ENCODE measurements at places on chromosomes 5 and 9.

DNA sequence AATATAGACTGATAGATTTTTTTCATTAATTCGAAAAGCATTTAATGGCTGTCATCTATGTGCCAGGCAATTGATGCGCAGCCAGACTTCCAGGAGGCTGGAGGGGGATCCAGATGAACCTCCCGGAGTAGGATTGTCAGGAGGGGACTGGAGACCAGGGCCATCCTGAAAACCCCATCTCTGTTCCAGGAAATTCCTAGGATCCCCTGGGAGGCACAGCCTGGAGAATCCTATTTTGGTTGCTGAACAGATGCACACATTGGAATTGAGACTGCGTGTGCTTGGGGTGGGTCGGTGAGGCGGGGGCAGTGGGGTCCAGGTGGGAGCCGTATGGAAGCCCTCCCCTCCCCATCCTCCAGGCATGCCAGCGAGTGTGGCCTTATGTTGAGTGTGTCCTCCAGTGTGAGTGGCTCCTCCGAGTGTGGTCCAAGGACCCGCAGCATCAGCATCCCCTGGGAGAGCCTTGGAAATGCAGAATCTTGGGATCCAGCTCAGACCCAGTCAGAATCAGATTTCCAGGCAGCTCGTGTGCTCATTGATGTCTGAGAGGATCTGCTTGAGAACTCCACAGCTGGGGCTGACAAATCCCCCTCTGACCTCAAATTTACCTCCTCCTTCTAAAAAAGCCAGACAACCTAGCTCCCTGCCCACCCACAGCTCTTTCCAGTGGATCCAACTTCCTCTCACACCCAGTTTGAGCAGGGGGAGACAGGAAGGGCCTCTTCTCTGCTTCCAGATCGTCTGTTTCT is 38.7 kb downstream of the ROPN1L start:
- DNase-seq: no peak

- DNase-seq: no peak
These were observed 2.6 kb upstream of the GAPVD1 start for GRCh38 chr9:125258832-125259534.

- DNase-seq: no peak
These were observed 677.3 kb downstream of the PRELID2 start for GRCh38 chr5:145157841-145158240.

- DNase-seq: peak; percentile 98
These were observed 12.5 kb upstream of the CTSL start for GRCh38 chr9:87713278-87713987.

DNA sequence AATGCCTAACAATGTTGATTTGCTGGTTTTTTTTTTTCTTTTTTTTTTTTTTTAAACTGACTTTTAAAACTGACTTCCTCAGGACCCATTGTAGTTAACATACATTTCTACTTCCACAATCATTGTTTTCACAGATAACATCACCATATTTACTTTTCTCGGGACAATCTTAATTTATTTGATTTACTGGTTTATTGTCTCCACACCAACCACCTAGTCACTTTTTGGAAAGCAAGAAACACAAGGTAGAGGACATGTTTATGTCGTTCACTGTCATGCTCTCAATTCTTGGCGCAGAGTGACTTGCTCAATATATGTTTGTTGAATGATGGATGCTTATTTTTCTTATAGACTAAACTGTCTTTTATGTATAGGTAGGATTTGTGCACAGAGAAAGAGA is 2280.7 kb downstream of the MAT2B start:
- DNase-seq: no peak

- peak; percentile 86 for DNase-seq
These were observed 337.3 kb upstream of the RFX3 start for GRCh38 chr9:3863111-3863528.

DNA sequence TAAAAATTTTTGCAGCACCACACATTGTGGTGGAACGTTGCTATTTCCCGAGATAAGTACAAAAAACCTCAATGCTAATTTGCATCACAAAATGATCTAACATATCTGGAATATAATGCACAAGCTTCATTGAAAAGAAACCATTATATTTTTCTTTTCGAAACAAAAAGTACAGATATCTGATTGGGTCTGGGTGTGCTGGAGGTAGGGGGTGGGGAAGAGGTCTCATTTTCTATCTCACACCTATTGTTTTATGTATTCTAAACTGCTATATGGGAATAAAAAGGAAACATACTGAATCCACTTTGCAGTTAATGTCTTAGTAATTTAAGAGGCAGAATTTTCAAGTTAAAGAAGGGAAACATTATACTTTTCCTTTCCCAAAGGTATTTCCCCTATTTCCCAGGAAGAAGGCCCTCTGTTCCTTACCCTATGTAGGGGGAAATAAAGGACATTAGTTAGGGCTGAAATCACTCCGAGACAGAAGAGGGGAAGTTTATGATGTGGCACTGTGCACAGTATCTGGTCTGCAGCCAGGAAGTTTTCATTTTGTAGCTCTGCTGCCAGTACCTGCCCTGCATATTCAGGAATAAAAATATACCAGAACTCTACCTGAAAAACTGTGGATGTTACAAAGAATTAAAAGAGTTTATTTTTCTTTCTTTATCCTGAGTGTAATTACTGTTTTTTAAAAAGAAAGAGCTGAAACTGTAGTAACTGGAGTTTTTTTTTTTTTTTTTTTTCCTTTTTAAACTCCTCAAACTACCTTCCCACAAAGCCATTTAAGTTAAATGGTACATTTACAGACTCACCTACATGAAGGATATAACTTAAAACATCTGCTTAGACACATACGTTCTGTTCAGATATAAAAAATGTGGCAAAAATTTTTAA is 7.4 kb downstream of the MEF2C start:
- no peak for DNase-seq

DNA sequence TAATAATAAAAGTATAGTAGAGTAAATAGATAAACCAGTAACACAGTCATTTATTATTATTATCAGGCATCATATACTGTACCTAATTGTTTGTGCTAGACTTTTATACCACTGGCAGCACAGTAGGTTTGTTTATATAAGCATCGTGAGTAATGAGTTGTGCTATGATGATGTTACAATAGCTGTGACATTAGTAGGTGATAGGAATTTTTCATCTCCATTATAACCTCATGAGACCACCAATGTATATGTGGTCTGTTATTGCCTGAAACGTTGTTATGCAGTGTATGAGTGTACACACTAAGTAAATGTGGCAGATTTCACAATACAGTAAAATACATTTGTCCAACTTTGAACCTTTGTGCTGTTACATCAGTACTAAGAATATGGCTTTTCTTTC is 72.7 kb upstream of the SPATA31D4 start:
- DNase-seq: no peak

GRCh38 chr5:139648205-139649081 is at the start of gene CXXC5:
TSS of gene CXXC5 (plus strand) at chr5:139648349. CDS start at chr5:139680524, 32,175 bp downstream.
- DNase-seq: no peak

- no peak for DNase-seq
These were observed 428.3 kb downstream of the GADD45G start for GRCh38 chr9:90033028-90033650.

DNA sequence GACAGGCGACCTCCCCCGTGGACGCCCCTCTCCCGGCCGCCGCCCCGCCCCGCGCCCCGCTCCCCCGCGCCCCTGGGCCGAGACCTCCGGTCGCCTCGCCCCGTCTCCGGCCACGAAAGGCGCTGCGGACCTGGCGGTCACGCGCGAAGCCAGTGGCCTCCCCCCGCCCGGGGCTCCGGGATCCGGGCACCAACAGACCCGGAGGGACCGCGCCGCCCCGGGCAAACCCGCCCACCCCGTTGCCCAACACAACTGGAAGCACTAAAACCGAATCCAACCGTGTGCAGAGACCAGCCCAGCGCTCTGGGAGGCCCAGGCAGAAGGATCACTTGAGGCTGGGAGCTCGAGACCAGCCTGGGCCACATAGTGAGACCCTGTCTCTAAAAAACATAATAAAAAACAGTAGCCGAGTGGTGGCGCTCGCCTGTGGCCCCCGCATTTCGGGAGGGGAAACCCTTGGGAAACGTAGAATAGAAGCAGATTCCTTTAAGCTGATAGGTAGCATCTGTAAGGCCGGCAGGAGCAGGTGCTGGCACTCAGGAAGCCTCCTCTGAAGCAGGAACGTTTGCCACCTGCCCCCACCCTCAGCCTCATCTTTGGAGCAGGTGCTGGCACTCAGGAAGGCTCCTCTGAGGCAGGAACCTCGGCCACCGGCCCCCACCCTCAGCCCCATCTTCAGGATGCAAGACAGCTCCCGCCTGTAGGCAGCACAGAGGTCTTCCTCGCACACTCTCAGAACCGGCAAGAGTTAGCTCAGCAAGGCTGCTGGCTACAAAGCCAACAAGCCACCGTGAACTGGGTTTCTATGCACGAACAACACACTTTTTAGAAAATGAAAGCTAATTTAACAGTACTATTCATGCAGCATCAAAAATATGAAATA is 4.6 kb upstream of the SLC9A3 start:
- no peak for DNase-seq

- no peak for DNase-seq
These were observed 2.8 kb downstream of the GM2A start for GRCh38 chr5:151255621-151256286.

DNA sequence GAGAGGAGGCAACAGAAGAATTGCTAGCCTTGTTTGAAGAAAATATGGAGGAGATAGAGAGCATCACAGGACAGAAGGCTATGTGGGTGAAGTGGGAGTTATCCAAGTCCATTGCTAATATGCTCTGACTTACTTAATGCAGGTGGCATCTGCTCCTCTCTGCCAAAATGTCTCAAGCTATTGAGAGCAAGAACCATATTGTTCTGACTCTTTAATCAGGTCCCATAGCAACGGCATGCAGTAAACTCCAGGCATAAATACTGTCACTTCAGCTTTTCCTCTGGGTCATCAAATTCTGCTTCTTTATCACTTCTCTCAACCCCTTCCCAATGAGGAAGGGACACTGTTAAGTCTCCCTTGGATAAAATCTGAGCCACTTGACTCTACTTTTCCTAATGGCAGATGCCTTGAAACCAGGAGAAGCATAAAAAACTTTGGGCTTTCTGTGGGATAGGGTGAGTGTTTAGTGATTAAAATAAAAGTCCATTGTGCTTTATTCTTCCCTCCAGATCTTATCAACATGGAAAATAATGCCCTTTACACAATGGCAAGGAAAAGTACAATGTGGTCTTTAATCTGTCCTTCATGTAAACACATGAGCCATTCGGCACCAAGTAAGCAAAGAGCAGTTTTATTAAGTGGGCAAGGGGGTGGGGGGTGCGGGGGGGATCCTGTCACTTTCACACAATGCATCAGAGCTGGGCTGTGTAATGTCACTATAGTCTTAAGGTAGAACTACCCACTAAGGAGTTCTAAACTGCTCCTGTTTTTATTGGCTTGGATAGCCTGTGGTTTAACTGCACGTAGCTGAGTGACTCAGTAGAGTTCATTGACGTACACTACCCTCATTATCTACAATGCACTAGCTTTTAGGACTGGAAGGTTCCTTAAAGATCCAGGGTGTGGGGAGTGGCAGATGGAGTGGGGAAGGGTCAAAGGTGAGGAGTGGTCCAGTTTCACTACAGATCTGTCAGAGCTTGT is 71.0 kb upstream of the TARS1 start:
- peak; percentile 70 for DNase-seq

GRCh38 chr5:140106101-140106500 is 7.8 kb upstream of the PURA start:
- no peak for DNase-seq

GRCh38 chr5:166340039-166340438 is 1951.4 kb upstream of the WWC1 start:
- no peak for DNase-seq

GRCh38 chr5:160843240-160843639 is 8.8 kb downstream of the ATP10B start:
- no peak for DNase-seq

DNA sequence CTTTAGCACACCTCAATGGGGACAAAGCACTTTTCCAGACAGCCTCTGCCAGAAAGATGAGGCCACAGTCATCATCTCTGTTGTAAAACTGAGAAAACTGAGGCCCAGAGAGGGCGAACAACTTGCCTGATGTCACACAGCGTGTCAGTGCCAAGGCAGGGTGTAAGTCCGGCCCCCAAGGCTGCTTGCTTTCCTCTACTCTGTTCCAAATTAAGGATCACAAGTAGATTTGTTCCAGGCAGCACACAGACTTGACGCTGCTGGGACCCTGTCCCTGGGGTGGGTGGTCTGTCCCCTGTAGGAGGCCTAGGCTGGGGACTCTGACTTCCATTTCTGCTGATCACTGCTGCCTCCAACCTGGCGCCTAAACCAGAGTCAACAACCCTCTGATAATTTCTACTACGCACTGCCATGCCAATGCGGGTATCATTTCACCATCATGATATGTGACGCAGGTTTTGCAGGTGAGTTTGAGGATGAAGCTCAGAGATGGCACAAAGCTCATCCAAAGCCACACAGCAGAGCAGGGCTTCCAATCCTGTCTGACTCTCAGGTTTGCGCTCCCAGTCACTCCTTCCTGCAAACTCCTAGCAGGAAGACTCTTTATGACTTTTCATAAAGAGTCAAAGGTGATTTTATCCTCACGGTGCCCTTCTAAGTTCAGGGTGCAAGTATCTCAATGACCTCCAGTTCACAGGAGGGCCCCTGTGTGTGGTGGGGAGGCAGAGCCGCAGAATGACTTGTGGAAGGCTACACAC is 13.5 kb upstream of the RALGDS start:
- DNase-seq: no peak

DNA sequence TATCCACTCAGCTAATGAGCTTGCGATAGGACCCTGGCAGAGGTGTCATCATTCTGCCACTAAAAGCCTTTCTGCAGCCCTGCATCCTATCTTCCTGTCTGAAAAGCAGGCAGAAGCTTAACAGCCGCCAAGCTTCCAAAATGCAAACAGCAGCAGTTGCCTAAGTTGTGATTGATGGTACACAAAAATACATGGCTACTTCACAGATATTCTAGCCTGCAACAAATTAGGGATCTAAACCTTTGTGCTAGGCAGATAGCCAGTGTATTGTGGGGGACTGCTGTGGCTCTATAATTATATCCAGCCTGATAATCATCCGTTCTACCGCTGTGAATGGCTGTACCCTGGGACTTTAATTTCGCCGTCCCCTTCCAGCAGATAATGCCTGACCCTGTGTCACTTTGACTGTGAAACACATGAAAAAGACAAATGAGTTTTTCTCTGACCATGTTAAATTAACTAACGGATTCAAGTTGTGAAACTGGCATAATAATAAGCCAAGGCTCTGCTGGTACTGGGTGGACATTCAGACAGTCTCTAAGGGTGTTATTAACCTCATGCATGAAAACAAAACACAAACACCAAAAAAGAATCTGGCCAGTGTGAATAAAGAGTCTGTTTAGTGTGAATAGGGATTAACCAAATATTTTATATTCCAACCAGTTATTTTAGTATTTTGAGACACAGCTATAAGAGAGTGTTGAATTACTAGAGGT is 45.9 kb downstream of the SEMA6A start:
- no peak for DNase-seq

GRCh38 chr5:81904166-81904565 is 67.7 kb upstream of the ATG10 start:
- DNase-seq: no peak

- DNase-seq: no peak
These were observed 179.1 kb downstream of the GOLPH3 start for GRCh38 chr5:31995006-31995405.

GRCh38 chr5:6723816-6724300 is 10.6 kb downstream of the TENT4A start:
- no peak for DNase-seq

GRCh38 chr5:55829956-55830355 is 21.2 kb upstream of the IL31RA start:
- DNase-seq: no peak
